MCF 10A (cell line): ENCODE measurements at places on chromosomes 2 and 18. TPM values are rescaled to one million over a fixed set of nuclear protein-coding genes. Genes with fewer than 3 reads are reported as not detected.

Gene GRHL1
- 0.96 and 2.0 TPM in 2 replicates for total RNA-seq

- no peak overlapping the region for H3K27ac ChIP-seq
- DNase-seq, result peak; percentile 86
- H3K27me3 ChIP-seq, result peaks cover 31% of the 10 kb centered on the region
- H3K36me3 ChIP-seq, result no peaks in the 10 kb centered on the region
- peak overlapping the region; percentile 78 for H3K4me3 ChIP-seq
Observed at GRCh38 chr2:17879137-17879912, 858 bp downstream of the KCNS3 start.

GRCh38 chr2:214830794-214831346 is 21.4 kb upstream of the BARD1 start:
- H3K36me3 ChIP-seq, result no peaks in the 10 kb centered on the region
- DNase-seq, result peak; percentile 46
- no peaks in the 10 kb centered on the region for H3K4me1 ChIP-seq
- no peak overlapping the region for H3K4me3 ChIP-seq
- no peaks in the 10 kb centered on the region for H3K27me3 ChIP-seq
- H3K27ac ChIP-seq, result no peak overlapping the region

DNA sequence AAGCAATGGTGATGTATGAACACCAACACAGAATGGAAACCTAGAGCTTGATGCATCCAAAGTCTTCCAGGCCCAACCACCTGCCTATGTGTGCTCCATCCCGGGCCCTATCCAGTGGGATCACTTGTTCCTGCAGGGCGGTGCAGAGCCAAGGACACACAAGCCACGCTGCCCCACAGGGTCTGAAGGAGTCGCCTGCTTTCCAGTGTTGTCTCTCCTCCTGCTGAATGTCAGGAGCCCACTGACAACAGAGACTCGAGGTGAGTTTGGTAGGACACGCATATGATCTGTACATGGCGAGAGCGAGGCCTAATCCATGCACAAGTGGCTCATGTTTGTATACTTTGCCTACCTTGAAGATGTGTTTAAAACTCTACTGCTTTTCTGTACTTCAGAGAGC is 70.9 kb upstream of the FHL2 start:
- no peak for DNase-seq
- H3K4me1 ChIP-seq, result no peaks in the 10 kb centered on the region
- no peak overlapping the region for H3K4me3 ChIP-seq
- H3K36me3 ChIP-seq, result no peaks in the 10 kb centered on the region

GRCh38 chr2:141162314-141162713 is 968.5 kb downstream of the LRP1B start:
- no peak for DNase-seq
- no peaks in the 10 kb centered on the region for H3K4me1 ChIP-seq
- H3K27ac ChIP-seq, result no peak overlapping the region
- H3K27me3 ChIP-seq, result peaks cover 29% of the 10 kb centered on the region
- no peaks in the 10 kb centered on the region for H3K36me3 ChIP-seq

DNA sequence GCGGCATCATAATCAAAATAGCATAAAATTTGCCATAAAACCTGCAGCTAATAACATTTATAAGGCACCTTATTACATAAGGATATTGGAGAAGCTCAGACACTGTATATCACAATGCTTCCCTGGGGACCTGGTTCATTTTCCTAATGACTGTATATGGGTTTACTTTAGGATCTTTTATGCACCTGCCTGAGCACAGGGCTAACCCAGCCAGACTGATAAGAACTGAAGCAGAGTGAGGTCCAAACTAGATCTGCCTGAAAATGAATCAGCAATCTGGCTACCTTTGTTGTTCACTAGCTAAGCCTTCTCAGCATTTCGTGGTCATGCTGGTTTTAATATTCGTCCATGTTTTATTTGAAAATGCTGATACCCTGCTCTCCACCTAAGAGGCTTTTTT is 1922.3 kb upstream of the CELF4 start:
- no peak overlapping the region for H3K4me3 ChIP-seq
- H3K27me3 ChIP-seq, result no peaks in the 10 kb centered on the region
- no peak for DNase-seq
- H3K36me3 ChIP-seq, result no peaks in the 10 kb centered on the region
- H3K27ac ChIP-seq, result no peak overlapping the region
- peaks cover 5% of the 10 kb centered on the region for H3K4me1 ChIP-seq

- peaks cover 6% of the 10 kb centered on the region for H3K36me3 ChIP-seq
- no peak overlapping the region for H3K4me3 ChIP-seq
- H3K27me3 ChIP-seq, result no peaks in the 10 kb centered on the region
Observed at GRCh38 chr2:8157621-8158430, 524.0 kb upstream of the ID2 start.

DNA sequence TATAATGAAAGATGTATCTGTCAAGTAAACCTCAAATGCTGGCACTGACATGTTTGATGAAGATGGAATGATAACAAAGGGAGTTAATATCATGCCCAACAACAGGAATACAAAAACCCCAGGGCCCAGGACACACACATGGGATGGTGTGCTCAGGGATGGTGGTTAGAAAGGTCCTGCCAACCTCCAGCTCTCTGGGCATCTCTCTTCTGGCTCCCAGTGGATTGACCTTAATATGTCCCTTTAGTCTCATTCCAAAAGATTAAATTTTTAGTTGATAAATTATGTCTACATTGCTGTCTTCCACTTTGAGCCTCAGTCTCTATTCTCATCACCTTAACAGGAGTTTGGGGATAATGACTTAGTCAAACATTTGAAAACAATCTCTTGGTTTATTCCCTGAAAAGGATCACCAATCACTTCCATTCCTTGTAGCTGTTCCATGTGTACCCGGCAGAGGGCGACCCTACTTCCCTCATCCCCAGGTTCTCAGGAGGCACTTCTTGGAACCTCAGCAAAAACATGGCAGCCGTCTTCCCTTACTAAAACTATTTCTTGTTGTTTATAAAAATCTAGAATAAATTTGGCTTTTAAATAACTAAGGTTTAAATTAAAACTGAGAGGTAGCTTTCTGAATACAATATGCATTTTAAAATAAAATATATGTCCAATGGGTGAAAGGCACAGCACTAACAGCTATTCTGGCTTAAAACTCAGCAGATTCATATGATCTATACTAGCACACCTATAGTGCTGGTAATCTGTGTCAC is 29.6 kb downstream of the MCEE start:
- H3K27me3 ChIP-seq, result no peaks in the 10 kb centered on the region
- H3K36me3 ChIP-seq, result no peaks in the 10 kb centered on the region
- peaks cover 11% of the 10 kb centered on the region for H3K4me1 ChIP-seq
- H3K27ac ChIP-seq, result no peak overlapping the region
- no peak overlapping the region for H3K4me3 ChIP-seq
- peak; percentile 75 for DNase-seq

GRCh38 chr2:98880266-98881152 is 55.5 kb downstream of the CRACDL start:
- no peaks in the 10 kb centered on the region for H3K27me3 ChIP-seq
- no peak for DNase-seq
- peaks cover 9% of the 10 kb centered on the region for H3K36me3 ChIP-seq
- peaks cover 18% of the 10 kb centered on the region for H3K4me1 ChIP-seq
